ENCODE measurements at places on chromosomes 7 and 10. TPM values are rescaled to one million over a fixed set of nuclear protein-coding genes. Genes with fewer than 3 reads are reported as not detected.
A peak's percentile ranks its signal among the peaks of the same experiment; 100 is the strongest.

DNA sequence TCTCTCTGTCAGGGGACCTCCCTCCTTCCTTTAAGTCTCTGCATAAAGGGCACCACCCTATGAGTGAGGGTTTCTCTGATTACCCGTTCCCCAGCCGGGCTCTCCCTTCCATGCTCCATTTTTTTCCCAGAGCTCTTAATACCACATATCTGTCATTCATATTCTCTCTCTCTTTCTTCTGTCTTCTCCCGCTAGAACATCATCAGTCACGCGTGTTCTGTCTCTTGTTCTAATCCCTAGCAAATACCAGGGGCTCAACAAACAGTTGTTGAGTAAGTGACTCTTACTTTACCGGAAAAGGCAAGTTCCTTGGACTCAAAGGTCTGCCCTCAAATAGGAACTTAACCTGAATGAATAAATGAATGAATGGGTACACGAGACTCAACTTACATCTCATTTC lies 68.5 kb downstream of the RSU1 start:
- DNase-seq = no peak

Gene CLCN1
- polyA plus RNA-seq = 0.23 TPM

- DNase-seq = peak; percentile 36
Measured at GRCh38 chr10:71638822-71639719, 80.5 kb downstream of the C10orf105 start.

DNA sequence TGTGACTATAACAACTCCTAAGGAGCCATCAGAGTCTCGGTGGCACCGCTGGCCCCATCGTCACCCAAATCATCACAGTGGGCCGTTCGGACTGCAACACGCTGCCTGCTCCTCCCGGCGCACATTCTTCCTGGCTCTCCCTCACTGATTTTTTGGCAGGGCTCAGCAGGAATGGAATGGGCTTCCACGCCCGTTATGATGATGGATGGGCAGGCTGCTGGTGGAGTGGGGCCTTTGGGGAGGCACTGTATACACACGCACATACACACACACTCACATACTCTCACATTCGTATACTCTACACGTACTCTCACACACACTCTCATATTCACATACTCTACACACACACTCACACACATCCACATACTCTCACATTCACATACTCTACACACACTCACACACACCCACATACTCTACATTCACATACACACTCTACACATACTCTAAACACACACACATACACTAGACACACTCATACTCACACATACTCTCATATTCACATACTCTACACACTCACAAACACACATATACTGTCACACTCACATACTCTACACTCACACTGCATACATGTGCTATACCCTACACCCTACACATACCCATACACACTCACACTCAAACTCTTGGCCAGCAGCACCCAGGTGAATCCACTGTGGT lies 99.8 kb downstream of the KCNMA1 start:
- DNase-seq = no peak

DNA sequence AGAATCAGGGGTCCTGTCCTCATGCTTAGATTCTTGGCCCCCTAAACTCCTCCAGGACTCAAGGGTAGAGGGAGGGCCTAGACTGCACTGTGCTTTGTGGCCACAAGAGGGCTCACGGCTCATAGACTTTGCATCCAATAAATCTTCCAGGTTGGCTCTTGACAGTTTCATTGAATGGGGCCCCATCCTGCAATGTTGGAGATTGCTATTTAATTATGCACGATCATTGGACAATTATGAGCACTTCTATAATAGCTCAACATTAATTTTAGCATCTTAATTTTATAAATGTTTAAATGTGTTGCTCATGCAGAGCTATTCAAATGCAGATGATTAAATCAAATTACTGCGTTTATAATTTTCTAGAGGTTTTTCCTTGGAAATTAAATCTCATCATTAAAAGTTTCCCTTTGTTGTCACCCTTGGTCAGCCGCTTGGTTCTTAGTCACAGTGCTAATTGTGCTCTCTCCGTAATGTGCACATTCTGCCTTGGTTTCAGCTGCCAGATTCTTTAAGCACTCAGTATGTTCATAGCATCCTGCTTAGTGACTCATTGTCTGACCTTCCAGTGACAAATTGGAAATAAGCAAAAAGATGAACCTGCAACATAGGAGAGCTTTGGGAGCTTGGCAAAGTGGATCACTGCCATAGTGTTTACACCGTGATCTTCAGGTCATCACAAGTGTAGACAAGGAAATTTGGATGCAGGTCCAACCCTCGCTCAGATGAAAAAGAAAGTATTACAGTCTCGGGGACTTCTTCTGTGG lies 33.4 kb upstream of the PLPP4 start:
- no peak for DNase-seq

DNA sequence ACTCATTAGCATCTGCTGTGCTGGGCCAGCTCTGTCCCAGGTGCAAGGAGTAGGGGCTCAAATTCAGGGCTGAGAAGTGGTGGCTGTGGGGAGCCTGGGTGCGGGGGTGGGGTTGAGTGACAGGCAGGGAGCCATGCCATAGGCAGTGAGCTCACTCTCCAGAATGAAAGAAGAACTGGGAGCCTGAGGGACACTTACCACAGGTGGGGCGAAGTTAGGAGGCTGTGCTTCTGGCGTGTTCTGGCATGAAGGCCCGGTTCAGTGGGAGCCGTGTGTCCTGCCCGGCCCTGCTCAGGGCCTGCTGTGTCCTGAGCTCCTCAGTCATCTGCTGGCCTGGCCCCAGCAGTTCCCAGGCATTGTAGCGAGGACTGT lies 62.5 kb downstream of the MKI67 start:
- DNase-seq = no peak

DNA sequence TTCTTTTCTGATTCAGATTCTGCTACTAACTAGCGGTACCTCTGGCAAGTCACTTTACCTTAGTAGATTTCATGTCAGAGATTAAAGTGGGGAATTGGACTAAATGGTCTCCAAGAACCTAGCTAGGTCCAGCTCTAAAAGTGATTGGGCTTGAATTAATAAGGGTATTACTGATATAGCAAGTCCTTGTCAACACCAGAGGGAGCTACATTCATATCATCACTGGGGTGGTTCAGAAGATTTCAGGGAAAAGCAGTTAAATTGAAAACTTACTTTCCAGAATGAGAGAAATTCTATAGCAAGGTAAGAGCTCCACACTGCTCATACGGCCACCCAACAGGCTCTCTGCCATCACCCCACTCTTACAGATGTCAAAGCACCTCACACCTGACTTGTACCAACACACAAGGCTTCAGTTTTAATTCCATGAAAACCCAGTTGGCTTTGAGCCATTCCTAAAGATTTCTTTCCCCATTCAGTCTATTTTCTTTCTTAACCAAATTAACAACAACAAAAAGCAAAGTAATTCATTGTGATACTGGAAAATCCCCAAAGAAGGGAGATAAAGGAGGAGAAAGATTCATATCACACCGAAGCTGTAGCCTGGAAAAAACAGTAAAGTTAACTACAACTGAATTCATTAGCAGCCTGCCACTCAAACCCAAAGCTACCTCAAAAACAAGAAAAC lies 38.0 kb upstream of the SPOCK2 start:
- DNase-seq = no peak

Gene ZC3HAV1L
- polyA plus RNA-seq = 20.9 TPM

DNA sequence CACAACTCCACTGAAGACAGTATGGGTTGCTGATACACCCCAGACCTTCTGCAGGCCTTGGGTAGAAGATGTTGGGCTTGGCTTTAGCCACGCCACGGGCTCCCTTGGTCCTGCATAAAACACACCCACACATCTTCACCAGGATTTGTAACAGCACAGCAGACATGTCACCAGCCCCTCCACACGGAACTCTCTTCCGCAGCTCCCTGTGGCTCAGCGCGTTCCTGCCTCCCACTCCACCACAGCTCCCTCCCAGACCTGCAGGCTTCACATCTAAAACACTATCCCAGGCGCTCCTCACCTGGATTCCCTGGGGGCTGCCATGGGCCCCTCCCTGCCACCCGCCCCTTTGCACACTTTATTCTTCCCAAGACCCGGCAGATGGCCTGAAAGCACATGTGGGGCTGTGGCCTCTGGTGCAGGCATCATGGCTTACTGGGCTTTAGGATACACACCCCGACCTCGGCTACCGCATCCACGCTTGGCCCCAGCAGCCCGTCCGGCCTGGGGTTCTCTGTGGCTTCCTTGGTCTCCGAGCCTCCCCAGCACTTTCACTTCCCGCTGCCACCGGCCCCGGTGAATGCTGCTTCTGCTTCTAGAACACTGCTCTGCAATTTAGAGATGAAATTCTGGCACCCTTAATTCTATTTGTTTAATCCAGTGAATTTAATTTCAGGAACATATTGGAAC lies 432.9 kb downstream of the DNAJB6 start:
- no peak for DNase-seq

Gene ZNF736
- polyA plus RNA-seq = 16.0 TPM

Gene ALOX5
- 3.5 TPM for polyA plus RNA-seq

- peak; percentile 27 for DNase-seq
Measured at GRCh38 chr7:115178835-115179234, 256.9 kb downstream of the MDFIC start.

- DNase-seq = no peak
Measured at GRCh38 chr10:45080331-45080730, 79.6 kb downstream of the ZNF22 start.

DNA sequence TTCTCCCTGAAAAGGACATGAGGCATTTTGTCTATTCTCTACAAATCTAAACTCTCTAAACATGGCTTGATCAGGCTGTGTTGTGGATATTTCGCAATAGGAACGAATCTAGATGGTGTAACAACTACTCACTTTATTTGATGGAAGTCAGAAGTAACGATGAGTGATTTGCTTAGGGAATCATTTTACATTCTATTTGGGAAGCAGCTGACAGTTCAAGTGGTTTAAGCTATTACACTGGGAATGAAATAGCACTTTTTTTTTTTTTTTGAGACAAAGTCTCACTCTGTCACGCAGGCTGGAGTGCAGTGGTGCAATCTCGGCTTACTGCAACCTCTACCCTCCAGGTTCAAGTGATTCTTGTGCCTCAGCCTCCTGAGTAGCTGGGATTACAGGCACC lies 44.1 kb downstream of the NPY start:
- no peak for DNase-seq

DNA sequence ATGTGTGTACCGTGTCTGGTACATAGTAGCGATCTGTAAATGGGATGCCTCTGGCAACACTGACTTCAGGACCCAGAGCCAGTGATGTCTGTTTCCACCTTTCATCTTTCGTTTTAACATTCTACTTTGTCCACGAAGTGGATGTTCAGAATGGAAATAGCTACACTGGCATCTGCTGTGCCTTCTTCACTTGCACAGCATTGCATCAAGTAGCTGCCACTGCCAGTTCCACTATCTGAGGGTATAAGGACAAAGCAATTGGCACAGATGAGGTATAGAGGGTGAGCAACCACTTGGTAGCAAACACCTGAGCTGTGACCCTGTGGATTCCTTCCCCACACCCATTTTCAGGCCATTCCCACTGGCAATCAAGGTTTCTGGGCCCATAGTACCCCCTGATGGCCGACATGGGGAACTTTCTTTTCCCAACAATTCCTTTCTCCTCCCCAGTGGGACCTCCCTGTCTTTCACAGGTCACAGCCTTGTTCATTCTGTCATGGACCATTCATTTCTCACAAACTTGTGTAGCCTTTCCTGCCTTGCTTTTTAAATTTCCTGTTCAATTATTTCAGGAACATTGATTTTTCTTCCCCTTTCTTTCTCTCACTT lies 4.0 kb downstream of the ITGA8 start:
- no peak for DNase-seq

Measured in renal cortex interstitium (tissue), 15 donors.